ENCODE measurements at places on chromosomes 11 and 22.

GRCh38 chr11:77135069-77135468 is 7.0 kb downstream of the MYO7A start:
- no peak for DNase-seq

- DNase-seq = no peak
These were observed 39.0 kb downstream of the OTOG start for GRCh38 chr11:17585911-17586695.

DNA sequence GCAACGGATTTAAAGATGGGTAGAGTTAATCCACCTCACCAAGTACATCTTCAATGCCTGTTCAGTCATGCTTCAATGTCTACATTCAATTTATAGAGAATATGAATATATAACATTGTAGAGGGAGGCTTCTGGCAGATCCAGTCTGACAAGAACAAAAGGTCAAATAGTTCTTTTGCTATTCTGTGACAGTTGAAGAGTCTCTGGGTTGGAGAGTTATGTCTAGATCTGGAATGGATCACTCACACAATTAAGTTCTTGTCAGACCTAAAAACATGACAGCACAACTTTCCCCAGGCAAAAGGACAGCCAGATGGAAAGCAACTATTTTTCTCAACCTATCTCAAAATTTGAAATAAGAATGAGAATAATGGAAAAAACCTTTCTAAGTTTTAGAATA is 15.3 kb upstream of the GAB2 start:
- DNase-seq = no peak

GRCh38 chr11:6062691-6063358 is 32.3 kb upstream of the OR56A1 start:
- DNase-seq = no peak

DNA sequence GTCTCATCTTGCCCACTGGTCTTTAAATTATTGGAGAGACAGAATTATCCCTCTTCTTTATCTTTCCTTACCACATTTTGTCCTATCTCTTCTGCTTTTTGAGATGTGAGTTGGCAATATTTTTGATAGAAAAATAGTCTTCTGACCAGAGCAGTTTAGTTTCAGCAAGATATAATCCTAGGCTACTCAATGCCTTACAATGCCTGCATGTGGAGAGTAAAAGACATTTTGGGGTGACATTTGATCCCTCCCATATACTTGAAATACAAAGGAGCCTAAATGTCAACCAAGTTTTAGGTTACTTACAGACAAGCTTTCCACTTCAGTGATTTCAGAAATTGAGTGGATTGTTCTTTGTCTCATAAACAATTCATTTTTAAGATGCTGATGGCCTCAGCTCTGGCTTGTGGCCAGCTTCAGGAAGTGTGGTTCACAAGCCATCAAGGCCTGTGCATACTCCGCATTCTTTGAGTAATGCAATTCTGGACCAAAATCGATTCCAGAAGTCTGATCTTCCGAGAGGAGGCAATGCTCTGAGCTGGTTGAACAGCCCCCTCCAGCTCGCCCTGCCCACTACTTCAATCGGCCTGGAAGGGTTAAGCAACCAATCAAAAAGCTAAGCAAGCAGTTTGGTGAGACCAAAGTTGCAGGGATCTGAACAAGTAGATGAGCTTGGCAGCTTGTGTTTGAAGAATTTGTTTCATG is 274.4 kb downstream of the BLID start:
- peak; percentile 84 for DNase-seq

DNA sequence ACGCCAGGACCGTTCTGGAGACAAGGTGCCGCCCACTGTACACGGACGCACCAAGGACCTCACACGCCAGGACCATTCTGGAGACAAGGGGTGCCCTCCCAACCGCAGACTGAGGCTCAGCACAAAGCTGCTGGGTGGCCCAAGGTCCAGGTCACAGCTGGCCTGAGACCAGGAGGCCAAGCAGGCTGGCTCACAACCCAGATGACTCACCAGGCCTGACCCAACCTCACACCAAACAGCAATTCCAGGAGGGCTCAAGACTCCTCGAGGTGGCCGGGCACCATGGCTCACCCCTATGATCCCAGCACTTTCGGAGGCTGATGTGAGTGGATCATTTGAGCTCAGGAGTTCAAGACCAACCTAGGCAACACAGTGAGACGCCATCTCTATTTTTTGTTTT is 14.8 kb downstream of the BRD1 start:
- DNase-seq = peak; percentile 59

- DNase-seq = no peak
These were observed 695 bp downstream of the RCE1 start for GRCh38 chr11:66843776-66844495.

DNA sequence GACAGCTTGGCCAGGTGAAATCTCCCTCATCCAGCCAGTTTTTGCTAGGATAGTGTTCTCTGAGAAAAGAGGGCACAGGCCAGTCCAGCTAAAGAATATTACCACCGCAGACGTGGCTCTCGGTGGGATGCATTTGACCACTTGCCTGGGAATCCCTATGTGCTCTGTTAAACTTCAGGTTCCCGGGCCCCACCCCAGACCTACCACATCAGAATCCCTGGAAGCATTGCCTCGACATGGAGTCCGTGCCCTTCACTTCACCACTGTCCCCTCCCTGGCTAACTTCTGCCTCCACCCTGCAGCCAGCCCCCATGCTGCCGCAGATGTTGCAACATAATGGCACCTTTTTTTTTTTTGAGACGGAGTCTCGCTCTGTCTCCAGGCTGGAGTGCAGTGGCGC is 56.9 kb upstream of the EMID1 start:
- DNase-seq = no peak

- no peak for DNase-seq
These were observed 229.6 kb upstream of the BLID start for GRCh38 chr11:122345586-122345985.

- no peak for DNase-seq
These were observed 10.9 kb downstream of the KCNJ1 start for GRCh38 chr11:128856241-128856640.

GRCh38 chr11:26048271-26048670 is 283.7 kb upstream of the ANO3 start:
- no peak for DNase-seq

DNA sequence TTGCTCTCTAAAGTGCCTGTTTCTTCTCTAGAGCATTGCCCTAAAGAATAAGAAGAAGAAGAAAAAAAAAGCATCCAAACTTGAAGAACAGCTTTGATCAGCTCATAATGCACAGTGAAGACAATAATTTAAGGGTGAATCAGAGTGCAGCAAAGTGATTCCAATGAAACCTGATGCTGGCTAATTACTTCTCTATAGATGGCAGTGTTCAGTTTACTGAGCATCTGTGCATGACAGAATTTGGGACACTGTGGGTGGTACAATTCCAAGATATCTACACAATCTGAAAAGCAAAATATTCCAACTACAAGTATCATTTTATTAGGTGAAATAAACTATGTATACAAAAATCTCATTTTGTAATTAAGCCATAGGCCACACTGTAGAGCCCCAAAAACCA is 450.5 kb upstream of the CCDC90B start:
- DNase-seq = no peak

- no peak for DNase-seq
These were observed 1.4 kb upstream of the RAB1B start for GRCh38 chr11:66267039-66267378.

DNA sequence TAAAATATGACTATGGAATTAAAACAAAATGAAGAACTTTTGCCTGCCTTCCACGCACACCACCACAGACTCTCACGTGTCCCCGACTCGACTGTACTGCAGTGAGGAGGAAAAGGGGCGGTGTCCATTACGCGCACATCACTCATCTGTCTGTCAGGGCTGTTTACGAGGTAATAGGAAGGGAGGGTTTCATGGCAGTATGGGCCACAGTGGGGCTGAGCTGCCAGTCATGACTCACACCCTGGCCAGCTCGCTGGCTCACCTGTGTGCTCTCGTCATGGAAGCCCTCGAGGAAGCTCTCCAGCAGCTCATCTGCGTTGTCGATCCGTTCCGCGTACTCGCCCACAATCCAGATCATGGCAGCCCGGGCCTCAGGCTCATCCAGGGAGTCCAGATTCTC is 33.5 kb upstream of the RASL10A start:
- DNase-seq = no peak

- peak; percentile 40 for DNase-seq
These were observed 10.9 kb upstream of the DKK3 start for GRCh38 chr11:12019337-12019736.

DNA sequence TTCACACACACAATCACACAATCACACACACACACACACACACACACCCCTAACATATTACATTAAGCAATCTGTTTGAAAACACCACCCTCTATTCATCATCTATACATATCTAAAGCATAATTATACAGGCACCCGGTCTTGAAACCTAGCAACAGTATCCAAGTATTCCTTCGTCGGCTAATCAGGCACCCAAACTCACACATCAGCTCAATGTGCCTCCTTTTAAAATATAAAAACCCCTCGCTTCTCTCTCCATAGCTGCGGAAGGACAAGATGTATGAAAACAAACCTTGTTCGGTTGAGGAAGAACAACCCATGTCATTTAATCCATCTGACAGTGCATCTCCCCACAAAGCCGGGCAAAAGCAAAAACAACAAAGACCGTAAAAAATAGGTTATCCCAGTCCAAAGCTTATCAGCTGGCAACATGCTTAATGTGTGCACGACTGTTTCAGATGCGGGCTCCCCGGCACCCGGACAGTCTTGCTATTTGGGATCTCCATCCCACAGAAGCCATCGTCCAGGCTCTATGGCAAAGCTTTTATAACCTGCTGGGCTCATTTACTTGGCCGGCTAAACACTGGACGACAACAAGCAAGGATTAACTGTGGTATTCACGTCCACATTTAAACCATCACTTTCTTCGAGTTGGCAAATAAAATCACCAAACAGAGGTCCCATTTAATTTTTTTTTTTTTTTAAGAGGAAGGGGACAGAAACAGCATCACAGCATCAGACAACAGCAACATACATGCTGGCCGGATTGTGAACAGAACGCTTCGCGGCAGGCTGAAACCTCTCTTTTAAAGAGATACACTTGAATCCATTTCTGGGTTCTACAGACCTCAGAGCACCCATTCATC is 365.5 kb downstream of the SHANK2 start:
- DNase-seq = no peak

DNA sequence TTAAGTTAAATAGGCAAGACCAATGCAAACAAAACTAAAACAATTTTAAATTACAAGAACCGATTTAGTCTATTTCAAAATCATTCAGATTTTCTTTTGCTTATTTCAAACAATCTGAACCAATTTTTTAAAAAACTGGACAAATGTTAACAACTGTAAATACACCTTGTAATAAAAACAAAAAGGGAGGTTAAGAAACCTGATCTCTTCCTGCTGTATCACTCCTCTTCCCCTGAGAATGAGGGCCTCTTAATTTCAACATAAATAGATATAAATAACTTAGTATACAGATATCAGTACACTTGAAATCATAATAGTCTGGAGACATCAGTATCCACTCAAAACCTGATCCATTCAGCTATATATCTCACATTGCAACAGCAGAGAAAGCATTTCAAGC is 346.6 kb downstream of the TTC28 start:
- DNase-seq = no peak

DNA sequence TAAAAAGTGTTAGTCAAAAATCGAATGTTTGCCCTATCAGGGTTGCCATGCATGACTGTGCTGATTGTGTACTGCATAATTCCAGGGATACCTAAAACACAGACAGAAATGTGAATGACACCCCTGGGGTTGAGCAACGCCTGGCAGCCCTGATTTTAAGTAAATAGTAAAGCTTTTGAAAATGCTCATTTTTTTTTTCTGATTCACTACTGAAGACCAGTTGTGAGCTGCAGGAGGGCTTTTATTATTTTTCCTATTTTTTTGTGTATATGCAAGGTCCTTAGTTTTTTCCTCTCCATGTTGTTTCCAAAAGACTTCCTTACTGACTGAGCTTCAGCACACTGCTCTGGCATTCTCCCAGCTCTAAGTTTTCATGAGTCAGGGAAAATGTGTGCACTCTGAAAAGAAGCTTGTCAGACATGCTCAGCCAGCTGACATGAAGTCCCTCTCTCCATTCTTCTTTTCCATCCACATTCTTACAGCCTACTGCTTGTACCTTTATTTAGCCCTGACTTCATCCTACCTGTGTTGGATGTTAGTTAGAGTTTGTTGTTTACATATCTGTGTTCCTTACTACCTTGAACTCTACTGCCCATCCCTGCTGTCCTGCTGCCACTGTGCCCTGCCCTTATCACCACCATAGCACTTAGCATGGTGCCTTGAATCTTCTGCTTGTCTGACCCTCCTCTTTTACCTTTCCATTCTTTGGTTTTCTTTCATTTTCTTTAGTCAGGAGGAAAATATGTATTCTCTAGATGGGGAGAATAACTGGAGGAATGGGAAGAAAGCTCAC is 79.5 kb downstream of the HORMAD2 start:
- DNase-seq = peak; percentile 58

DNA sequence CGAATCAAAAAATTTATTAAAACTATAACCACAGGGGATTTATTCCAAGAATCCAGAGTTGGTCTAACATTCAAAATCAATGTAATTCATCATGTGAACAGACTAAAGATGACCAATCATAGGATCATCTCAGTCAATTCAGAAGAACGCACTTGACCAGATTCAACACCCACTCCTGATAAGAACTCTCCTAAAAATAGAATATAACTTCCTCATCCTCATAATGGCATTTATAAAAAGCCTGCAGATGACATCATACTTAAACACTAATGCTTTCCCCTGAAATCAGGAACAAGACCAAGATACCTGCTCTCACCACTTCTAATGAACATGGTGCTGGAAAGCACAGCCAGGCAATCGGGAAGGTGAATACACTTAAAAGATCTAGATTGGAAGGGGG is 10.5 kb upstream of the MUC2 start:
- no peak for DNase-seq

DNA sequence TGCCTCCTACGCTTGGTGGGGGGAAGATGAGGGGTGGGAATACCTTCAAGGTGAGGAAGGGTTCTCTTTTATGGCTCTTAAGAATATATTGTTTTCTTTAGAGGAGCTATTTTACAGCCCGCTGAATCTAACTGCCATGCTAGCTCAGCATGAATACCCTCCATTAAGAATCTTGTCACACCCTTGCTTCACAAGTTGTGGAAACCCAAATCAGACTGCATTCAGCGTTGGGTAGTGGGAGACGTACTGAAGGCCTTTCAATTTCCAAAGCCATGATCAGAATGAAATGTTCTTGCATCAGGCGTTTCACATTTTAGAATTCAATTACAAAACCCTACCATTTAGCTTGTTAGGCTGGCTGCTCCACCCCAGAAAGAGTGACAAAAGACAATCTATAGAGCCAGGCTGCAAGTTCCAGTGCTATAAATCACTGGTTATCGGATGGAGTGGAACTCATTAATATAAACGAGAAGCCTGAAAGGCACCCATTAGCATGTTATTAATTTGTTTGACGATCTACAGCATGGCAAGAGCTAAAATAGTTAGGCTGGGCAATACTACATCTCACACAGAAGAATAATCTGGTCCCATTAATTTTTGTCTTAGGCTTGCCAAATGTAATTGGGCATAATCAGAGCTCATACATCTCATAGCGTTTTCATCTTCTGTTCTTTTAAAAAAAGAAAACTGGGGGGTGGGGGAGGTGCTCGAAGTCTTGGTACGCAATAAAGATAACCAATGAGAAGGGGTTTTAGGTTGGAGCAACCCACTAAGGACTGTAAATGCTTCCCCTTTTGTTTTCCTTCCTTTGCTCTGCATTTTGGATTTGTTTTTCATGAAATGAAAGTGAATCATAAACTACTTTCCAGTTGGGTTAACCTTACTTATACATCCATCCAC is 57.5 kb downstream of the ABTB2 start:
- no peak for DNase-seq

Measured in AG08395 (cell line).